ENCODE measurements at places on chromosomes 4 and X.

GRCh38 chr4:73608689-73609594 is 11.3 kb downstream of the RASSF6 start:
- no peak for DNase-seq

GRCh38 chr4:36891971-36892370 is 352.6 kb upstream of the NWD2 start:
- no peak for DNase-seq

GRCh38 chrX:71997320-71997719 is 86.7 kb downstream of the NHSL2 start:
- DNase-seq = no peak

- DNase-seq = no peak
Measured at GRCh38 chr4:38768968-38769394, 13.8 kb downstream of the TLR10 start.

GRCh38 chr4:96519291-96519690 is 679.4 kb downstream of the PDHA2 start:
- DNase-seq = no peak

DNA sequence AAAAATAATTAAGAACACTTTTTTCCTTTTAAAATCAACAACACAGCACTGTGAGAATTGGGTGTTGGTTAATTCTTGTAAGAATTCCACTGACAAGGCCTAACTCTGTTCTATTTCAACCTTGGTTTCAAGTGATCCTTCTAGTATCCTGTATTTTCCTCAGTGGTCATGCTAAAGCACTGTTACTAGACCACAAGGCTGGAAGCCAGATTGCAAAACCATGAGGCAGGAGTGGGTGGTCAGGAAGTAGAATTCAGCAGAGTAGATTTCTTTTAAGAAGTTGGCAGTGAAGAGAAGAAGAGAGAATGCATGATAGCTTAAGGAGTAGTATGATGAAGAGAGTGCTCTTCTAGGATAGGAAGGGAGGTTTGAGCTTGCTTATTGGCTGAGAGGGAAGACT is 71.6 kb upstream of the LEF1 start:
- no peak for DNase-seq

DNA sequence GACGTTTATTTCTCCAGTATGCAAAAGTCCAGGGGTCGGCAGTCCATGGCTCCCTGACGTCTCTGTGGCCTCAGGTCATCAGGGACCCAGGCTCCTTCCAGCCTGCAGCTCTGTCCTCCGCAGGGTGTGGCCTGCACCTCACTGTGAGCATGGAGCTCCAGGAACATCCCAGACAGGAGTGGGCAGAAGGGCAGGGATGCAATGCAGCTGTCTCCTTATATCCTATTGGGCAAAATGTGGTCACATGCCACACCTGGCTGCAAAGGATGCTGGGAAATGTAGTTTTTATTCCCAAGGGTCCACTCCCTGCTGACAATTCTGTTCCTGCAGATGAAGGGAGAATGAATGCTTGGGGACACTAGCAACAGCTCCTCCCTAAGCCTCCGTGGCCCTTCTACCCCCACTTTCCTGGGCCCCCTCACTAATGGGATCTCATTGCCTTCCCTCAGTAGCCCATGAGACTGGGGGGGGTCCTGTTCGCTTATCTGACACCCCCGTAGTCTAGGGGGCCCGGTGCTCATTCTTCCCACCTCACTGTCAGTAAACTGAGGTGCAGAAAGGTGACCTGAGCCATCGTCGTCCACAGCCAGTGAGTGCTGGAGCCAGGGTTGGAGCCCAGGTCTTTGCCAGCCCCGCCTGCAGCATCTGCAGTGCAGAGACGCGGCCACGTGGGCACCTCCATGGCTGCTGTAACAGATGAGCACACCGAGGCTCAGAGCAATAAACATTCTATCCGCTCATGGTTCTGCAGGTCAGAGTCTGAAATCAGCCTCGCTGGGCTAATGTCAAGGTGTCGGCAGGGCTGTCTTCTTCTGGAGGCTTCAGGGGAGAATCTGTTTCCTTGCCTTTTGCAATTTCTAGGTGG is 5.9 kb upstream of the GRPEL1 start:
- DNase-seq = no peak

DNA sequence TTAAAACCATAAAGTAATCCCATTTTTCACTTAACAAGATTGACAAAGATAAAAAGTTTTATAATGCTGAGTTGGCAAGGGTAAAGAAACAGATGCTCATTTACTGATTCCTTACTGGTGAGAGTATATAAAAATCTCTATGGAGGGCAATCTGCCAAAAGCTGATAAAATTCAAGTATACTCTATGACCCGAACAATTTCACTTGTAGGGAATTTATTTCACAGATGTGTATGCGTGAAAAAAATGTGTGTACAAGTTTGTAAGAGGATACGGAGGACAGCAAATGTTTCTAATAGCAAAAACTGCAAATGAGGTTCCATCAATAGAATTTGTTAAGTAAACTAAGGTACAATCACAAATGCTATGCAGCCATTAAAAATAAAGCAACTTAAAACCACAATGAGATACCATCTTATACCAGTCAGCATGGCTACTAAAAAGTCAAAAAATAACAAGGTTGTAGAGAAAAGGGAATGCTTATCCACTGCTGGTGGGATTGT is 23.4 kb downstream of the DHX15 start:
- no peak for DNase-seq

Data from GF-D8 (cell line).